ENCODE measurements at places on chromosomes 2 and 18.
A peak's percentile ranks its signal among the peaks of the same experiment; 100 is the strongest.

- no peak for DNase-seq
Observed at GRCh38 chr2:203997481-203997880, 60.9 kb downstream of the ICOS start.

DNA sequence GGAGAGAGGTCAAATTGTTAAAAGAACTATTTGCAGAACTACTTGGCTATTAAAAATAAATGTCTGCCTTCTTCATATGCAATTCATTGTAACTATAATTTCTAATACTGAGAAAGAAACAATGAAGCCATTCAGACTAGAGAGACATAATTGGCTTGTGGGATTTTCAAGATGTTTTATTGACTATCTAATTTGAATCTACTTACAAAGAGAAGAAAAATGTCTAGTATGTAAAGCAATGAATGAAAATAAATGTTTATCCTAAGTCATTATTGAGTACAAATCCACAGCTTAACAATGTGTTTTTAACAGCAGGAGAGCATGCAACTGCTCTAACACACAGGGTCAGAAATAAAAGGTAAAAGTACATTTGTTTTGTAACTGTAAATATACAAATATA, 19.2 kb downstream of the RMP24 start:
- no peak for DNase-seq

GRCh38 chr2:233058717-233059546, 1.2 kb upstream of the INPP5D start:
- DNase-seq: no peak

GRCh38 chr18:23257686-23258565, 122.6 kb downstream of the CABLES1 start:
- DNase-seq: no peak

GRCh38 chr18:66558773-66559172, 45.1 kb downstream of the CDH19 start:
- DNase-seq: no peak

GRCh38 chr2:189505492-189505891, 64.2 kb downstream of the WDR75 start:
- no peak for DNase-seq

GRCh38 chr2:102184568-102184967, 2.3 kb upstream of the IL1RL2 start:
- DNase-seq: no peak

GRCh38 chr2:146748046-146748445, 1096.8 kb upstream of the ACVR2A start:
- DNase-seq: no peak

DNA sequence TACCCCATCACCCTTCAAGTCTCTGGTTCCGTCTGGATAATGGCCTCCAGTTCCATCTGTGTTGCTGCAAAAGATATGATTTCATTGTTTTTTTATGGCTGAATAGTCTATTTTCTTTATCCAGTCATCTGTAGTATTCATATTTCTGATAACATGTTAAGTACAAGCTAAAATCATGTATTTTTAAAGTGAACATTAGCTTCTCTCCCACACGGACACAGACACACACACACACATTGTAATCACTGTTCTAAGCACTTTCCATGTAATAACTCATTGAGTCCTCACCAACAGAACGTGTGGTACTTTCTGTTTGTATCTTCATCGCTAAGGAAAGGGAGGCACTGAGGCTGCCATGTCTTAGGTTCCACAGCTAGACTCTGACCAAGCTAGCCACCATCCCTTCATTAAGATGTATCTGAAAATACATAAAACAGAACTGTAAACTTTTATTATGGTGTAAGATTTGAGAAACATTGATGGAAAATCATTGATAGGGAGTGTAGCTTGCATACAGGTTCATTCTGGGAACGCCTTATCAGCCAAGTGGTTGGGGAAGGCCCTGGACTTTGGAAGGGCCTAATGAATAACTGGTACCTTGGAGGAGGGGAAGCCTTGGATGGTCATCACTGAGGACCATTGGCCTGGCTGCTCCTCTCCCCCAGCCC, 8.1 kb downstream of the NCK2 start:
- DNase-seq: no peak

- DNase-seq: no peak
Observed at GRCh38 chr2:102499558-102499957, 26.5 kb downstream of the SLC9A4 start.

- DNase-seq: peak; percentile 31
Observed at GRCh38 chr18:62526098-62527025, 3.5 kb downstream of the ZCCHC2 start.

DNA sequence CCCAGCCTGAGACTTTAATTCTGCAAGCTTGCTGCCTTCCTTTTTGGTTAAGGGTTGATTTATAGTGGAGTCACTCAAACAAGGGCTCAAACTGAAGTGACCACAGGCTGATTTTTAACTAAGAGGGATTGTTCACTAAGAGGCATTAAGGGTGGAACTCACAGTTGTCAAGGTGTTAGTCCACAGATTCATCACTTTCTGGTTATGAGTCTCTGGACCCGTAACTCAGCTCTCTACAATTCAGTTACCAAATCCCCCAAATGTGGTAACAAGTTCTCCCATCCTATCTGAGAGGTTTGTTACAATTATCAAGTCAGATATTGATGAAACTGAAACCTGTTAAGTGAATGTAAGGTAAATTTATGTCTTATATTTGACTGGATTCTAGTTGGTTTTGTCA, 185.9 kb upstream of the KLHL14 start:
- DNase-seq: no peak

DNA sequence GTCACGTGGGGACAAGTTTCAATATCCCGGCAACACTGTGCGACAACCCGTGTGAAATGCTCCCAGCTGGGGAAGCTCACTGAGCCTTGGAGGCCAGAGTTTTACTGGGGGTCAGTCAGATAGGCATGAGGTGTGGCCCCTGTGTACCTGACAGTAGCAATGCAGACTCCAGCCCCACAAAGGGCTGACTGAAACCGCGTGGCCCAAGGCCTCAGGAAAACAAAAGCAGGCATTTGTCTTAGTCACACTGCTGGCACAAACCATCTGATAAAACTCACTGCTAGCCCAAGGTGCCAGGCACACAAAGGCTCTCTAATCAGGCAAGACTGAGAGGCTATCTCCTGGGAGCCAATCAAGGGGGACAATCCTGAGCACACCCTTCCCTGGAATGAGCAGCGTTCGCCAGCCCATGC, 786.6 kb upstream of the RAB6C start:
- no peak for DNase-seq

DNA sequence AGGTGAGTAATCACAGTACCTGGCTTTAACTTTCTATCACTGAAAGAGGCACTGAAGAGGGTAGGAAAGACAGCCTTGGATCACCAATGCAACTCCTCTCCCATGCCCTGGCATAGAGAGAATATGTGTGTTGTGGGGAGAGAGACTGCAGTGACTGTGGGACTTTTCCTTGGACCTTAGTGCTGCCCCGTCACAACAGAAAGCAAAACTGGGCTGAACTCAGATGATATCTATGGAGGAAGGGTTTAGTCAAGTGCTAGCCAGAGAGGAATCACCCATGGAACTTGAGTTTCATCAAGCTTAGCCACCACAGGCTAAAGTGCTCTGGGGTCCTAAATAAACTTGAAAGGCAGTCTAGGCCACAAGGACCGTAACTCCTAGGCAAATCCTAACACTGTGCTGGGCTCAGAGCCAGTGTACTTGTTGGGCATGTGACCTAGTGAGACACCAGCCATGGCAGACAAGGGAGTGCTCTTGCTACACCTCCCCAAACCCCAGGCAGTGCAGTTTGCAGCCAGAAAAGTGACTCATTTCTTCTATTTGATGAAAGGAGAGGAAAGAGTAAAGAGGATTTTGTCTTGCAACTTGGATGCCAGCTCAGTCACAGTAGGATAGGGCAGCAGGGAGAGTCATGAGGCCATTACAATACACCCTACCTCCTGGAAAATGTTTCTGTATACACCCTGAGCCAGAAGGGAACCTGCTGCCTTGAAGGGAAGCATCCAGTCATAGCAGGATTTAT, 105.8 kb upstream of the SPOPL start:
- DNase-seq: no peak

- no peak for DNase-seq
Observed at GRCh38 chr2:20401489-20401835, 45.4 kb upstream of the RHOB start.

GRCh38 chr2:12700989-12701388, 15.7 kb upstream of the TRIB2 start:
- DNase-seq: no peak

DNA sequence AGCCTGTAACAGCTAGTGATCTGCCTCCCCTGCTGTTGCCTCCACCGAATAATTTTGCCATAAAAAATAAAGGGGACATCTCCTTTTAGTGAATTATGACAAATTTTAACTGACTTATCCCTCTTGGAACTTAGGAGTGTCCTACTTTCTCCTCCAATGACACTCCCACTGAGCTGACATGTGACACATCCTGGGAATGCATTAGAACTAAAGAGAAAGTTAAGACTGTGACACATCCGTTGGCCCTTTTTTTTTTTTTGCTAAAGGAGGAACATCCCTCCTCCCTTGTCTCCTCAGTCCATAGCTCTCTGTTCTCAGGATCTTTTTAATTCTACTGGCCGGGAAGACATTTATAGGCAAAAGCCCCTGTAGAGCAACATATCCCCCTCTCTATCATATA, 268.2 kb downstream of the NRXN1 start:
- no peak for DNase-seq

DNA sequence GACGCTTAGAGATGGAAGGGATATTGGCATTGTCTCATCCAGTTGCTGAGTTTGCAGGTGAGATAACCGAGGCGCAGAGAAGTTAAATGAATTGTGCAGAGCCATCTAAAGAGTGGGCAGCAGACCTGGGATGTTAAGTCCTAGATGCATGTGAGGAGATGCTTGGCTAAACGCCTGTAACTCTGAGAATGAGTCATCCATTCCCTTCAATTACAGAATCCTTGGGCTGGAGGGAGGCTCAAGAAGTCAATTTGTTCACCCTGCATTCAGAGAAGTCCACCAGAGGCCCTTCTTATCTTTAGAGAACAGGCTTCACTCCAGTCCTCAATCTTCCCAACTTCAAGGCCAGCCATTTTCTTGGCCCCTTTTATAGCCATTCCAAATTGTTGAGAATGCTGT, 1.6 kb downstream of the EHD3 start:
- DNase-seq: no peak

GRCh38 chr18:14945984-14946383, 198.0 kb downstream of the ANKRD30B start:
- DNase-seq: no peak

DNA sequence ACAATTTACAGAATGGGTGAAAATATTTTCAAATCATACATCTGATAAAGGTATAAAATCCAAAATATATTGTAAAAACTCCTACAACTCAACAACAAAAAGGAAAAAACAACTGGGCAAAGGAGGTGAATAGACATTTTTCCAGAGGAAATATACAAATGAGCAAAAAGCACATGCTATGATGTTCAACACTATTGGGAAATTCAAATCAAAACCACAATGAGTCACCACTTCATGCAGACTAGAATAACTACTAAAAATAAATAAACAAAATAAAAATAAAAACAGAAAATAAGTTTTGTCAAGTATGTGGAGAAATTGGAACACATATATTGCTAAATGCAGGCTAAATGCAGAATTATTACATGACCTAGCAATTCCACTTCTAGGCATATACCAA, 120.9 kb downstream of the FSIP2 start:
- no peak for DNase-seq

DNA sequence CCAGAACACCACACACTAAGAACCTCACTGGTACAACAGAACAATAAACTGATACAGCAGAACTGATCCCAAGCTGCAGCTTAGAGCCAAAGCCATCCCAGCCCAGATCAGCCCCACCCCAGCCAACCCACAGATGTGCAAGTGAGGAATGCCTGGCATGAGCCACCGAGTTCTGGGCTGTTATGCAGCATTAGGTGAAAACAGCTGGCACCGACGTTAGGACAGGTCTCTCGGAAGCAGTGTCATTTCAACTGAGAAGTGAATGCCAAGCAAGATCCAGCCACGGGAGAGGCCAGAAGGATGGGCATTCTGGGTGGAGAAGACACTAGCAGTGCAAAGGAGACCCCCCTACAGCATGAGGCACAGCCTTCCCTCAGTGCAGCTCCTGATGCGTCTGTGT, 38.9 kb downstream of the ADCY3 start:
- DNase-seq: no peak

DNA sequence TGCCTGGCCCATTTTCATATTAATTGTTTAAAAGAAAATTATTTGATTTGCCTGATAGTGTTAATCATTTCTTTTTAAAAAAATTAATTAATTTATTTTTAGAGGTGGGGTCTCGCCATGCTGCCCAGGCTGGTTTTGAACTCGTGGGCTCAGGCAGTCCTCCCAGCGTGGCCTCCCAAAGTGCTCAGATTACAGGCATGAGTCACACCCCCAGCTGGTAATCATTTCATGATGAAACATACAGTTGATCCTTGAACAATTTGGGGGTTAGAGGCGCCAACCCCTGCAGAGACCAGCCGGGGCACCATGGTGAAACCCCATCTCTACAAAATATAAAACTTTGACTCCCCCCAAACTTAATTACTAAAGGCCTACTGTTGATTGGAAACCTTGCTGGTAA, 7.9 kb downstream of the GPN1 start:
- no peak for DNase-seq

GRCh38 chr2:62236499-62236898, 40.6 kb downstream of the B3GNT2 start:
- DNase-seq: no peak

- DNase-seq: no peak
Observed at GRCh38 chr2:218988650-218989049, 3.7 kb upstream of the FEV start.

GRCh38 chr2:24466871-24467870, 23.9 kb upstream of the NCOA1 start:
- DNase-seq: no peak

DNA sequence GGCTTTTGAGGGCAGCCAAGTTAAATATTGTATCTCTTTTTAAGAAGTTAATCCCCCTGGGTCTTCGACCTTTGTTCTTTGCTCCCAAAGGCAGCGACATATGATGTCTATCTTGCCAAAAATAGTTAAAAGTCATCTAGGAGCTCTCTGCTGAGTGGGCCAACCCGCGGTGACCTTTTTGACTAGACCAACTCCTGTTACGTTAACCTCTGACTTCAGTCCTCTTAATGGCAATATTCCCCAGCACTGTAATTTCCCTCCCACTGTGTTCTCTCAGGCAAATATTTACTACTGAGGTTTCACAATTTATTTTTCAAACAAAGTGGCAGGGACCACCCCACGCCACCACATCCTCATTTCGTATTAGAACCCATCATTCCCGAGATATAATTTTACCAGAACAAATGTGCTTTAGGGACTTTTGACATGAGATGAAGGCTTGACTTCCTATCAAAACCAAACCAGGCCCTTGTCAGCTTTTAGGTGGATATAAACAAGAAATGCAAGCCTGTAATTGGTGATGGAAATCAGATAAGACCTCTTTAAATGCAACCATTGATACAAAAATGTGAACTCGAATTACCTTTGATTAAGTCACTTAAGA, 764.7 kb downstream of the SATB2 start:
- DNase-seq: no peak

DNA sequence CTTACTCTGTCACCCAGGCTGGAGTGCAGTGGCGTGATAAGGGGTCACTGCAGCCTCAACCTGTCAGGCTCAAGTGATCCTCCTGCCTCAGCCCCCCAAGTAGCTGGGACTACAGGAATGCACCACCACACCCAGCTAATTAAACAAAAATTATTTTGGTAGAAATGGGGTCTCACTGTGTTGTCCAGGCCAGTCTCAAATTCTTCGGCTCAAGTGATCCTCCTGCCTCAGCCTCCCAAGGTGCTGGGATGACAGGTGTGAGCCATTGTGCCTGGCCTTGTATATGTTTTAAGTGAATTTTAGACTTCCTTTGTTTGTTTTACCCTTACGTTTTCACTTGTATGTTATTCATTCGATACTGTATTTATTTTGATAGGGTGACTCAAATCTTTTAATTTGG, 34.7 kb upstream of the ITSN2 start:
- no peak for DNase-seq

GRCh38 chr2:32250290-32250689, 14.4 kb downstream of the NLRC4 start:
- no peak for DNase-seq
